Gastroesophageal sphincter (tissue), 4 donors: ENCODE measurements at places on chromosomes 2 and 18. TPM values are rescaled to one million over a fixed set of nuclear protein-coding genes. Genes with fewer than 3 reads are reported as not detected.

DNA sequence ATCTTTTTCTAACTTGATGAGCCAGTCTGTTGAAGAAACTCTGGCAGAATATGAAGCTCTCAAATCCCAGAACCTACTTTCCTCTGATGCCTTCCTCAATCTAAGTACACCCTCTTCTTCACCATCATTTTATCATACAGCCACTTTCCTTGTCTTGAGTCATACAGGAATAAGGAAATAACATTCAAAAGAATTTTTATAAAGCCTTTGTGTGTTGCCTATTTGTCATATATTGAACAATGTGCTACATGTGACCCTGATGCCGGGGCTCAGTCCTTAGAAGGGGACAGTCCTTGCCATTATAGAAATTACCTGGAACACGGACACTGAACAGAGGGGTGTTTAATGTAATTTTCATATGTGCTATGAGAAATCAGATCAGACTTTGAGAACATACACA lies 27.4 kb downstream of the RAPGEF4 start:
- no peak for ATAC-seq

DNA sequence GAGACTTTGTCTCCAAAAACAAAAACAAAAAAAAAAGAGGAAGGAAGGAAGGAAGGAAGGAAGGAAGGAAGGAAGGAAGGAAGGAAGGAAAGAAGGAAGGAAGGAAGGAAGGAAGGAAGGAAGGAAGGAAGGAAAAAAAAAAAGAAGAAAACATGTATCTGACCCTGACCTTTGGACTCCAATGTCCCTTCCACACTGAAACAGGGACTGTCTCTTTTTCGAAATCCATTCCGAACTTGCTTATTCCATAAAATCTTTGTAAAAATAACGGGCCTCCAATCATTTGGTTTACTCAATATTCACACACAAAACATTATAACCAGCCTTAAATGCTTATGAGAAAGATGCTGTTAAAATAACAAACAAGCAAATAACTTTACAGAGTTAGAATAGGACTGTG lies 225.7 kb downstream of the TCF4 start:
- ATAC-seq: no peak

DNA sequence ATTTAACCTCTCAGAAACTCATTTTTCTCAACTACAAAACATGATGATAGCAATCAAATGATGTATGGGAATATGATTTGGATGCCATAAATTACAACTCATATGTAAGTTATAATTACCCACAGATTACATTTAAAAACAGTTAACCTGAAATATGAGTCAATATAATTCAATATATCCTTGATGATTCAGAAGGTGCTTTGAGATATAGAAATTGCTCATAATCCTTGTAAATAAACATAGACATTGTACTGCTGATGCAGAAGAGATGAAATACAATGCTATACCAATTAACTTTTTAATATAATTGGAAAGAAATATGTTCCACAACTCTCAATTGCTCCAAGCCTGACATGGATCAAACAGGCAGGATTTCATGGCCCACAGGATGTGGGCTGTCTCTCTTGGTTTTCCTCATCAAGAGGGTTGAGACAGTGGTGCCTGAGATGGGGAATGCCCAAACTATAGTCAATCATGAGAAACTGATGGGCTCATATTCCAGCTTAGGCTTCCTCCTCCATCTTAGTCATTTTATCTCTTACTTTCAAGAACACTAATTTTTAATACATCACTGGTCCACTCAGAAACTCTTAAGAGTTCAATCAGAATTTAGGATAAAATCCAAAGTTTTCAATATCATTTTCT lies 49.4 kb downstream of the NCKAP5 start:
- ATAC-seq: no peak

DNA sequence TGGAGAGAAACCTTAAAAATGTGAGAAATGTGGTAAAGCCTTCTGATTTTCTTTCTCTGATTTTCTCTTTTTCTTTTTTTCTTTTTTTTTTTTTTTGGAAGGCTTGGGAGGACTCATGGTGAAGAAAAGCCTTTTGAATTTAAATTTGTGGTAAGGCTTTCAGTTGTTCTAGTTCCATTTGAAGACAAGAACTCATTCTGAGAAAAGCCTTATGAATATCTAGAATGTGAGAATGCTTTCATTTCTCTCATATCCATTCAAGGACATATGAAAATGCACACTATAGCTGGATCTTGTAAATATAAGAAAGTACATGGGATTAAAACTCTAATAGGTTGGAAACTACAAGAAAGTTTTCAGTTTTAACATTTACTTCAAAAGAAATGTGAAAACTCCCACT lies 1045.2 kb upstream of the NRXN1 start:
- no peak for ATAC-seq

- ATAC-seq: no peak
Measured at GRCh38 chr18:13376841-13377351, 158.3 kb downstream of the LDLRAD4 start.

- ATAC-seq: no peak
Measured at GRCh38 chr2:176535467-176536113, 266.3 kb downstream of the MTX2 start.

DNA sequence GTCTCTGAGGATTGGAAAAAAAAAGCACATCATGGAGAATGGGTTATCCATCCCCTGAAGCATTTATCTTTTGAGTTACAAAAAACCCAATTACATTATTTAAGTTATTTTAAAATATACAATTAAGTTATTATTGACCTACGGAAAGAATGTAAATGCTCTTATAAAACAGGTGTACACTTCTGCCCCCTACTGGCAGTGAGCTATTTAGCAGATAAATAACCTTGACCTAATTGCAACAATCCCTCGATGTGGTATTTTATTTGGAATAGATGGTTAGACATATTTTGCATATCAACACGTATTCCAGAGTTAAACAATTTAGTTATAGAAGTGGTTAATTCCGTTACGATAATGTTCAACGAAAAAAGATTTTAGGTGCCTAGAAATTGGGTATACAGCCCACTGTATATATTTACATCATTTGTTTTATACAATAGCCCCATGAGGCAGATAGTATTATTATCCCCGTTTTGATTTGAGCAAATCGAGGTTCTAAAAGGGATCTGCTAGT lies 9.1 kb upstream of the DAW1 start:
- no peak for ATAC-seq

- no peak for ATAC-seq
Measured at GRCh38 chr18:77234504-77235365, 14.9 kb upstream of the GALR1 start.

Gene TMEM200C
- total RNA-seq: 0.16 TPM

Gene CYS1
- 42.7 TPM for total RNA-seq

- ATAC-seq: no peak
Measured at GRCh38 chr2:178008636-178009289, 63.8 kb downstream of the PDE11A start.

GRCh38 chr2:238085899-238086298 lies 14.2 kb upstream of the ESPNL start:
- no peak for ATAC-seq

Gene FSHR
- not detected for total RNA-seq

DNA sequence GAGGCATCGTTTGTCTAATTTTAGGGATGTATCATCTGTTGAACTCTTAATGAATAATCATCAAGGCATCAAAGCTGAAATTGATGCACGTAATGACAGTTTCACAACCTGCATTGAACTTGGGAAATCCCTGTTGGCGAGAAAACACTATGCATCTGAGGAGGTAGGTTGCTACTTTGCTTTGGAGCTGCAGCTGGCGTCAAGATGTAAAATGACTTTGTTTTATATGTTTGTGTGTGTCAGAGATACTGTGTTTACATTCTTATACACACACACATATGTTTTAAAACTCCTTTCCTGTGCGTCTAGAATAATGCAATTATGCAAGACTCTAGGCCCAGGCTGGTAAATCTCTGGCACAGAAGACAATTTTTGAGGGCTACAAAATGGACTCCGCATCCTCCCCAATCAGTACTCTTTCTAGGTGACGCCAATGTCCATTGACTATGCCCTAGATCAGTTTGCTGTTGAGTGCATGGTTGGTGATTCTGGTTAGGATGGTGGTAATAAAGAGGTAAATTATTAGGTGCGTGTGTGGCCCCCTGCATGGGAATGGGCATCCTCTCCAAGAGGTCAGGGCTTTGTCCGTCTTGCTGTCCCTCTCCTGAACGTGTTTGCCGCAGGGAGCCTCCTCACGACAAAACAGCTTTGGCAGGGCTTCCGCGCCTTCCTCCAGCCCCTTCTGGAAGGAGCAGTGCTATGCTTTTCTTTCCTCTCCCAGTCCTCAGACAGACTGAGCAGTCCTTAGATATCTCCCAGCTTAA lies 68.2 kb upstream of the EML6 start:
- ATAC-seq: no peak

Gene CPLX4
- total RNA-seq: not detected

DNA sequence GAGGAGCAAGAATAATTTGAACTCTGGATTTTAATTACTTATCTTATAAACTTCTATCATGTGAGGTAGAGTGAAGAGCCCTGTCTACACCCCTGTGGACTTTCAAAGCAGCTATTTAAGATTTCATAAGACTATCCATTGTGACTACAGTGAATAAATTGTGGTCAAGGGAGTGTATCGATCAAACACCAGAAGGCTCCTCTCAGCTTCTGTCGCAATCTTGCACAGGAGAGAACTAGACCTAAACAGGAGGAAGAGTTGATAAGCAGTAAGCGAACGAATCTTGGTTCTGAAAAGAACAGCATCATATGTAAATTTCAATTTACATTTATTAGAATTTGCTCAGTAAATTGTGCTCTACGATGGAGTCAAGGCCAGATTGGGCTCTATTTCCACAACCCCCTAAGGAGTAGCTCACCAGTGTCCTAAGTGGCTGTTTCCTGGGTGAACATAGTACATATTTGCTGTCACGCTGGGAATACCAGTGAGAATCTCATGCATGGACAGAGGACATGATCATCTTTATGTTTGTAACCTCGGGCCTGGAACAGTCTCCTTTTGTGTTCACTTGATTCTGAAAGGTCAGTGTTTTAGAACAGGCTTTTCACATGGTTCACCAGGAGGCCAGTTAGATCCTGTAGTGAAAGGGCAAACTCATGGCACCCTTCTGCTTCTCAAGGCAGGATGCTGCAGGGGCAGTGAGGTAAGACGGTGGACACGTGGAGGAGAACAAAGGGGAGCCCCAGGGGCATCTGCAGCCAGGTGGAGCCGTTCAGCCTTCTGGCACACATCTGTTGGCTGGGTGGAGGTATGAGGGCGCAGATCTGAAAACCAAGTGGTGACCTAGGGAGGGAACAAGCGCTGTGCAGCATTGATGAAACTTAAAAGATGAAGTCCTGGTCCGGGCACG lies 33.3 kb downstream of the NPAS2 start:
- ATAC-seq: no peak

Gene AGXT
- total RNA-seq: not detected

GRCh38 chr2:221392228-221392881 lies 179.7 kb downstream of the EPHA4 start:
- ATAC-seq: no peak

- ATAC-seq: no peak
Measured at GRCh38 chr18:2709316-2709715, 53.8 kb downstream of the SMCHD1 start.

DNA sequence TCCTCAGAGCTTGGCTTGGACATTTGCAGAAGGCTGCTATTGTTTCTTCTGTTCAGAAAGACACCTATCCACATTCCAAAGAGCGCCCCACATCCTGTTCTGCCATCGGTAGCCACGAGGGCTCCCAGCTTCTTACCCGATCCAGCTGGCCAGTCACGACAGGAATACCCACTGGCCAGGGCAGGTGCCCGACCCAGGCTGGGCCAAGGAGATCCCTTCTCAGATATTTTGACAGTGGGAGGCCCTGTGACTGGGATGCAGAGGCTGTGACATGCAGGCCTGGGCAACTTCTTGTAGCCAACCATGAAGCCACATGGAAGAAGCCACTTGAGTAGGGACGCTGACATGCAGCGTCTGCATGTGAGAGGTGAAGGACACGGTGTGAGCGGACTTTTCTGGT lies 34.5 kb downstream of the KCNIP3 start:
- no peak for ATAC-seq

Gene CCDC148
- total RNA-seq: 0.81 TPM

- no peak for ATAC-seq
Measured at GRCh38 chr18:51537487-51537886, 340.0 kb upstream of the MEX3C start.

Gene SPP2
- total RNA-seq: not detected

Gene LRATD1
- 8.7 TPM for total RNA-seq

GRCh38 chr2:69211048-69211447 lies 176.0 kb downstream of the GFPT1 start:
- ATAC-seq: no peak

DNA sequence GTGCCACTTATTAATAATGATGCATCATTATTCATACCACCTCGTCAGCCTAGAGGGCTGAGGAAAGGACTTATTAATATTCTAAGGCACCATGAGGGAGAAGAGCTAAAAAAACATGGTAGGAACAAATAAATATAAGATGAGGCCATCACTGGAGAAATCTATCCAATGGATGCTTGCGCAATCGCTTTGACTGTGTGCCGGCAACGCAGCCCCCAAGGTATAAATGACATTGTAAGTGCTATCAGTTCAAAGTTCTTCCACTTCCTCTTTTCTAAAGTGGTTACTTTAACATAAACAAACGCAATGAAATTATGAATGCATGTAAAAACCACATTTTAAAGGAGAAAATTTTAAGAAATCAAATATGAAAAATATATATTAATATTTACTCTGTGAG lies 164.6 kb downstream of the EIPR1 start:
- ATAC-seq: no peak

GRCh38 chr2:45275242-45275805 lies 266.1 kb upstream of the SIX2 start:
- ATAC-seq: no peak

- no peak for ATAC-seq
Measured at GRCh38 chr18:62524440-62525200, 1.8 kb downstream of the ZCCHC2 start.

DNA sequence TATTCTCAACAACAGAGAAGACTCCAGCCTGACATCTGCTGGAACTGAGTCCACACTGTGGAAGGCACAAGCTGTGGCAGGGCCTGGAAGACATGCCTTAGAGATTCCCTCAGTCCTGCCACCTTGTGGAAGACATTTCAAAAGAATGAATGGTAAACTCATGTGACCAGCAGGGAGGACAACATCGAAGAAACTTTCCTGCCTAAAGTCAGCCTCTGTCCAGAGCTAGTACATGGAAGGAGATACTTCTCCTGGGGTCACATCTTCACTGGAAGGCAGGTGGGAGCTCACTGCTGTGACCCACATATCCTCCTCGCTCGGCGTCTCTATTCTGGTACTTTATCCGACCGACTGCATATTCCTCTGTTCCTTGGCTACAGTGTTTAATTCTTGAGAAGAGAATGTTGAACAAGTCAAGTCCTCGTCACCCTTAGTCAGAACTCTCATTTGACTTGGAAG lies 59.5 kb downstream of the PUM2 start:
- ATAC-seq: peak; percentile 60

Gene CD207
- total RNA-seq: 0.39 TPM

Gene FEV
- not detected for total RNA-seq

Gene PLCL1
- total RNA-seq: 23.4 TPM
